ENCODE measurements at places on chromosomes 2 and 18.

DNA sequence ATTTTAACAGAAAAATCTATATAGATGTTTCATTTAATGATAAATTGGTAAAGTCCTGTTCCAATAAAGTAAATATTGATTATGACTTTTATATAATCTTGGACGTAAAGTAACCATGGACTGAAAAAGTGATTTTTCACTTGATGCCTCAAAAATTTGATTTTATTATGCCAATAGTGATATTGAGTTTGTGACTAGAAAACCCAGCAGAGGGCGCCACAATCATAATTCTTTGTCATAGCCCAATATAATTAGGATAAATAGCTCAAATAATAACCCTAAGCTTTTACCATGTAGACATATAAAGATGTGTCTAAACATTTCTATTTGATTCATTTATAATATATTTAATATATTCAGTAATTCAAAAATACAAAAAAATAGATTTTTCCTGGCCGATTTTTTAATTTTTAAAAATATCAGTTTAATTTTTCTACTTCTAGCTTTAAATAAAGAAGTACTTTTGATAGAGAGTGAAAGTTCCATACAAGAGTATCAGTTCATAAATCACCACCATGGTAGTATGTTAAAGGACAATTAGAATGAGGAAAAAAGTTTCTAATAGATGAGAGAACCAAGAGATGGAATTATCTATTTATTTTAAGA is 30.7 kb downstream of the CAMKMT start:
- H3K27ac ChIP-seq, result no peak overlapping the region
- no peaks in the 10 kb centered on the region for H3K4me1 ChIP-seq
- DNase-seq, result no peak

GRCh38 chr18:48815581-48816324 is 135.0 kb downstream of the SMAD7 start:
- no peak overlapping the region for H3K4me3 ChIP-seq
- no peaks in the 10 kb centered on the region for H3K36me3 ChIP-seq
- peaks cover 37% of the 10 kb centered on the region for H3K4me1 ChIP-seq
- peak overlapping the region; percentile 18 for H3K27ac ChIP-seq
- H3K27me3 ChIP-seq, result no peaks in the 10 kb centered on the region
- DNase-seq, result peak; percentile 27

- no peak overlapping the region for H3K4me3 ChIP-seq
- H3K36me3 ChIP-seq, result peaks cover 63% of the 10 kb centered on the region
- no peak for DNase-seq
Measured at GRCh38 chr2:230809015-230809414, 55.7 kb upstream of the ITM2C start.

- peaks cover 15% of the 10 kb centered on the region for H3K4me1 ChIP-seq
- H3K4me3 ChIP-seq, result no peak overlapping the region
- peaks cover 12% of the 10 kb centered on the region for H3K27me3 ChIP-seq
- H3K27ac ChIP-seq, result no peak overlapping the region
Measured at GRCh38 chr2:156427074-156427473, 9.1 kb upstream of the GPD2 start.

GRCh38 chr2:227374158-227374557 is 4.9 kb downstream of the TM4SF20 start:
- no peak overlapping the region for H3K27ac ChIP-seq
- no peaks in the 10 kb centered on the region for H3K27me3 ChIP-seq
- peak overlapping the region; percentile 17 for H3K4me3 ChIP-seq
- H3K36me3 ChIP-seq, result no peaks in the 10 kb centered on the region

DNA sequence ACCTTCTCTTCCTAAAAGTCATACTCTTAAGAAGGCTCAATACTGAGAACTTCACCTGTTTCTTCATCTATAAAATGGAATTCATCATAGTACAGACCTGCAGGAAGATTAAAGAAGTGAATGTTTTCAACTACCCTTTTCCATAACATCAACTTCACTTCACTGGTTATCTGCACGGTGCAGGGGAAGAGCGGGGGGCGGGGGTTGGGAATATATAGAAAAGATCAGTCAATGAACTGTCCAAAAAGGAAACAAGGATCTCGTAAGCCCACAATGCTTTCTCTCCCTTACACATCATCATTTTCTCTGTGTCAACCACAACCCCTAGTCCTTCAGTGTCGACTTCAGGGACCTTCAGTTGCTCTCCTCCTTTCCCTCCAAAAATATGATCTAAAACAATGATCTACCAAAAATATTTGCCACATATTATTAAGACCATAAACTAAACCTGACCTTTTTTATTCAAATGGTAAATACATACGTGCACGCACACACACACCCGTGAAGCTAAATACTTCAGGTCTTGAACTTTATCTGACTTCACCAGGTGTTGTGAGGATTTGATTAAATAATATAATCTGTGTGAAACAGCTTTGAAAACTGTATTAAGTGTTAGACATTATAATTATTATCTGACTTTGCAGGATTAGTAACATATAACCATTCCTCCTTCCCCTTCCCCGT is 4.9 kb downstream of the MBOAT2 start:
- peaks cover 25% of the 10 kb centered on the region for H3K27me3 ChIP-seq
- H3K4me3 ChIP-seq, result no peak overlapping the region
- no peaks in the 10 kb centered on the region for H3K36me3 ChIP-seq
- no peak for DNase-seq

GRCh38 chr2:218832520-218832919 is 917 bp upstream of the PRKAG3 start:
- H3K27me3 ChIP-seq, result peaks cover 28% of the 10 kb centered on the region
- H3K27ac ChIP-seq, result no peak overlapping the region
- no peaks in the 10 kb centered on the region for H3K36me3 ChIP-seq
- no peak for DNase-seq

DNA sequence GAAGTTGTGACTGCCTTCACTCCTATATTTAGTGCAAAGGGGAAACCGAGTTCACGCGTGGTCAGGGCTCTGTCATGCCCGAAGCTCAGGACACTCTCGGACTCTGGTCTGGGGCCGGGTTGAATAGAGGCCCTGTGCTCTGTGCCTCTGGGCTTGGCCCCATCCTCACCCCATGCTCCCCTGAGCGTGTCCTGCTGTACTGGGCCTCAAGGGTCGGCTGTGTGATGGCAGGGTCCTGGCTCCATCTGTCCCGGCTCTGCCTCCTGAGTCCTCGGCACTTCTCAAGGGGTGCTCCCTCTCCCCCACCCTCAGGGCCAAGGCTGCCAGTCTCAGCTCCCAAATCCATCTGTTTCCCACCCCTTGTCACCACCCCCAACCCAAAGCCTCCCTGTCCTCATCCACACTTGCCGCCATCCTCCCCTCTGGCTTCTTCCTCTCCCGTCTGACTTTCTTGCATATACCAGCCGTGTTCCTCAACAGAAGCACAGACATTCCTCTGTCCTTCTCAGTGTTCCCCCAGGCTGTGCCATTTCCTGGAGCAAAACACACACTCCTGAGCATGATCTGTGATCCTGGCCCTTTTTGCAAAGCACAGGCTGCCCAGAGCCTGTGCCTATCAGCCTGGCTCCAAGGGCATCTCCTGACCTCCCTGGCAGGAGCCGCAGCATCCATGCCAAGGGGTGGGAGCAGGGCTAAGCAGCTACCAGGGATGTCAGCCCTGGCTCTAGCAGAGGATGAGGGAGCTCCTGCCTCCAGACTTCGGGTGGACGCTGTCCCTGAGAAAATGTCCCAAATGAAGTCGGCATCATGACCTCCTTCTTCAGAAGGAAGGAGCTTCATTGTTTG is 64.2 kb upstream of the OTOS start:
- peaks cover 4% of the 10 kb centered on the region for H3K4me1 ChIP-seq
- no peak overlapping the region for H3K4me3 ChIP-seq
- DNase-seq, result no peak
- H3K36me3 ChIP-seq, result no peaks in the 10 kb centered on the region

Measured in T-helper 2 cell treated with Interferon-gamma antibody and Interleukin-4, amounts not matched to agents 5 μg/mL and 100 μg/mL, for 36 hours (primary cell).